CD4-positive, alpha-beta T cell treated with Interferon alpha-2 for 1 hour (primary cell): ENCODE measurements at places on chromosomes 5 and 9.
A peak's percentile ranks its signal among the peaks of the same experiment; 100 is the strongest.

GRCh38 chr5:115545351-115545882 is 842 bp upstream of the FEM1C start:
- no peak for DNase-seq

- DNase-seq, result peak; percentile 95
Observed at GRCh38 chr5:32444431-32445286, at the start of gene ZFR. ZFR (minus strand) TSS chr5:32444740; CDS start chr5:32444658, 82 bp downstream.

DNA sequence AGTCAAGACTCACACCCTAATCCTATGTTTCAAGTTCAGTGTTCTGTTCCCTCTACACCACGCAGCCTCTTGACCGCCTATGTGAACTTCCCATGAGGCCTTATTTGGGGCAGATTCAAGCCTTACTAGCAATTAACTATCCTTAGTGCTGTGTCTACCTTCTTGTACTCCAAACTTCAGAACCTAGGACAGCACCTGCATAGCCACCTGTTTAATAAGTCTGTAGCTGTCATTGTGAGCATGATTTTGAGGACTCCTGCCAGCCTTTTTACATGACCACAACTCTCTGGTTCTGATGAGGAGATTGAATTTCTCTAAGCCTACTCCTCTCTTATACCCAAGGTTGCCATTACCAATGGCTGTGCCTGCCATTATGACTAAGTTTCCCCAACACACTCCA is 50.8 kb upstream of the PCSK1 start:
- no peak for DNase-seq

- DNase-seq, result no peak
Observed at GRCh38 chr9:126700903-126701812, 87.4 kb downstream of the LMX1B start.

DNA sequence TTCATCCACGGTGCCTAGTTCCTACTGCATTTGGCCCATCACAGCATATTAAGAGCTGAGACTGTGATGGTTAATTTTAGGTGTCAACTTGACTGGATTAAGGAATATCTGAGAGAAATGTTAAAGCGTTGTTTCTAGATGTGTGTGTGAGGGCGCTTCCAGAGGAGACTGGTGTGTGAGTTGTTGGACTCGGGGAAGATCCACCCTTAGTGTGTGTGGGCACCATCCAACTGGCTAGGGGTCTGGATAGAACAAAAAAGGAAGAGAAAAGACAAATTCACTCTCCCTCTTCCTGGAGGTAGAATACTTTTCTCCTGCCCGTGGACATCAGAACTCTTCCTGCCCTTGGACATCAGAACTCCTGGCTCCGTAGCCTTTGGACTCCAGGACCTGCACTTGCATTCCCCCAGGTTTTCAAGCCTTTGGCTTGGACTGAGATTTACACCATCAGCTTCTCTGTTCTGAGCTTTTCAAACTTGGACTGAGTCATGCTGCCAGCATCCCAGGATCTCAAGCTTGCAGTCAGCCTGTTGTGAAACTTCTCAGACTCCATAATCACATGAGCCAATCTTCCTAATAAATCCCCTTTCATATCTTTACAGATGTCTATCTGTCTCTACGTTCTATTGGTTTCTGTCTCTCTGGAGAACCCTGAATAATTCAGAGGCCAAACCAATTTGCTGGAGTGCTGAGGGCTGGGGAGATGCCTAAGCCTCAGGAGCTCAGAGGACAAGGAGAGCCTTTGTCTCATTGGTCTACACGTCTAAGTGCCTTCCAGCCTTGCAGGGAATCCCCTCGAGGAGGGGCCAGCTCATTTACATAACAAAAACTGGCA is 164.5 kb downstream of the DCP2 start:
- DNase-seq, result no peak
